ENCODE measurements at places on chromosomes 16 and 17. TPM values are rescaled to one million over a fixed set of nuclear protein-coding genes. Genes with fewer than 3 reads are reported as not detected.

ITGAX gene
- not detected for total RNA-seq

- no peak for DNase-seq
Measured at GRCh38 chr17:32575852-32576251, 89.1 kb downstream of the CDK5R1 start.

ZNF23 gene
- 10.2 TPM for total RNA-seq

DNA sequence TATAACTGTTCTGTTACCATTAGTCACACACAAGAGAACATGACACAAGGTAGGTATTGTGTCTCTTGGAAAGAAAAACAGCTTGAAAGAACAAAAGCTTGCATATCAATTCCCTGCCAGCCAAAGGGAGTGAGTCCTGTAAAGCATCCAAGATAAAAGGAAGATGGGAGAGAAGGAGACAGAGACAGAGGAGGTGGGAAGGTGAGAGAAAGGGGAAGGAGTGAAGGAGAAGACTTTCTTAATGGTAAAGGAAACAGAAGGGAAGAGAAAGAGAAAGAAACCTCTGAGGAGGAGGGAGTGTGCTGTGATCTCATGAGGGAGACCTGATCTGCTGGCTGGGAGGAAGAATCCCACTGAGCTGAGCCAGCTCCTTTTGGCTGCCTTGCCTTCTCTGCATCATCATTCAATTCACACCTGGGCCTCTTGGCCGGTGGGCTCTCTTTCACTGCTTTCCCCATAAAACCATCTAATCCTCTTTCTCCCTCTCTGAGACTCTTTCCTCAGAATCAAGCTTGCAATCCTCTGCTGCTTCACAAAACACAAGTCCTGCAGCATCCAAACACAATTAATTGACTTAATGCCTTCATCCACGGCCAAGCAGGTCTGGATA is 271.6 kb downstream of the ABCC12 start:
- DNase-seq, result no peak

Measured in H1 (cell line).